ENCODE measurements at places on chromosomes 3 and 15.

DNA sequence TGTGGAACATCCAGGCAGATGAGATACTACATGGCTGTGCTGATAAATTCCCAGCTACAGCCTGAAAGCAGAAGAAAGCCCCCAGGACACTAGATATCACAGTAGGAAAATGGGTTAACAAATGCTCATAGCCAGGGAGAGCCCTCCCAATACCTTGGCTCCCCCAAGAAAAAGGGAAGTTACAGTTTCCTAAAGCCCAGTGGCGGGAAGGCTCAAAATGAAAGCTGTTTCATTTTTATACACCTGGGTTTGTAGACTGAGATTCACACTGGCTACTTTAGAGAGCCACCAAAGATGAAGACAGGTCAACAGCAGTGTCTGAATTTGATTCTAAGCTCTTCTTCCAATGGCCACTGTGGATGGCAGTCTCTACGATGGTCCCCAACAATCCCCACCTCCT is 55.0 kb upstream of the TOPAZ1 start:
- no peak for DNase-seq

DNA sequence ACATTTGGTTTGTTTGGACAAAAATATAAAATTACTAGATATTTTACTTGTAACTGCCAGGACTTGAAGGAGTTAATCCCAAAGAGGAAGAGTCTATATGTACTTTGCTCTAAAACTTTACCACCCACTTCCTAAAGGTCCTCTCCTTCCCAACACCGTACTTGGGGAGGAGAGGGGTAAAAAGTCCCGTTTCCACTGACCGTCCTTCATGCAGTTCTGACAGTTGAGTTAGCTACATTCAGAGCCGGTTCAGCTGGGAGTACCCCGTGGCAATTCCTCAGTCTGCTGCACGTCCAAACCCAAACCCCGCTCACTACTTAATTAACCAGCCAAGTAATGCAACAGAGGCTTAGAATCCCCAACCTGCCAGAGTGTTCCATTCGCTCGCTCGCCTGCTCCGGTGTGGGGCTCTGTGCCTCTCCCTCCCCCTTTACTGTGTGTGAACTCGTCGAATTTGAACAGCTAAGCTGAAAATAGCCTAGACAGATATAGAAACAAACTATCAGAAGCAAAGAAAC is 519.7 kb downstream of the FOXP1 start:
- no peak for DNase-seq

- DNase-seq: no peak
Measured at GRCh38 chr3:185766329-185767001, 58.4 kb downstream of the IGF2BP2 start.

- no peak for DNase-seq
Measured at GRCh38 chr3:98246142-98246541, 17.9 kb upstream of the OR5H6 start.

GRCh38 chr3:10142707-10143560 is 1.4 kb downstream of the VHL start:
- DNase-seq: no peak

DNA sequence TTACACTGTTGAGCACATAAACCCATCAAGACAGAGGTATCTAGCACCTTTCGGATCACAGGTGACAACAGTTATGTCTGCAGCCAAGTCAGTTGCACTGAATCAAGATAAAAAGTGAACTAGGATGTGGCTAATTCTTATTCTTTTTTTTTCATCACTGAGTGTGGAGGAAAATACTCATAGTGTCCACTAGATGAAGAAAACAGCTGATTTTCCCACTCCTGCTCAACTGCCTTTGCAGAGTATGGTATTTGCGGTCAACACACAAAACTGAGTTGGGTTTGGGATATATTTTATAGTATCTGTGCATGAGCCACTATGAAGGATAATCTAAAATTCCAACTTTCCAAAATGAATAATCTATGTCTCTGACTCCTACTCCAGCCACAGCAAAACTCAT is 32.5 kb downstream of the IL17RD start:
- no peak for DNase-seq

DNA sequence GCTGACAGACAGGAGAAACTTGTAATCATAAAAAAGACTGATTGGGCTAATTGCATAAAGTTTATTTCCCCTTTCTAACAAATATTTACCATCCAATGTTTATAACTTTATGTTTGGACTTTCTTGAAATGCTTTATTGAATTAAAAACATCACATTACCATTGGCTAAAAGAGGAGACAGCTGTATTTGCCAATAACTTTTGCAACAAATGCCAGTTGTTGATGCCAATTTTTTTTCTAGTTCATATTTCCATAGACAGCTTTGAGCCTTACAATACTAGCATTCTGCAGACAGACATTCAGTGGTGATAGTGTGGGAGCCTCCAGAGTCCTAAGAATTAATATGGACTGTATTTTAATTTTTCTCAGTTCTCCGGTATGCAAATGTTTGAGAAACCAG is 198.4 kb downstream of the ADAMTS17 start:
- DNase-seq: no peak

DNA sequence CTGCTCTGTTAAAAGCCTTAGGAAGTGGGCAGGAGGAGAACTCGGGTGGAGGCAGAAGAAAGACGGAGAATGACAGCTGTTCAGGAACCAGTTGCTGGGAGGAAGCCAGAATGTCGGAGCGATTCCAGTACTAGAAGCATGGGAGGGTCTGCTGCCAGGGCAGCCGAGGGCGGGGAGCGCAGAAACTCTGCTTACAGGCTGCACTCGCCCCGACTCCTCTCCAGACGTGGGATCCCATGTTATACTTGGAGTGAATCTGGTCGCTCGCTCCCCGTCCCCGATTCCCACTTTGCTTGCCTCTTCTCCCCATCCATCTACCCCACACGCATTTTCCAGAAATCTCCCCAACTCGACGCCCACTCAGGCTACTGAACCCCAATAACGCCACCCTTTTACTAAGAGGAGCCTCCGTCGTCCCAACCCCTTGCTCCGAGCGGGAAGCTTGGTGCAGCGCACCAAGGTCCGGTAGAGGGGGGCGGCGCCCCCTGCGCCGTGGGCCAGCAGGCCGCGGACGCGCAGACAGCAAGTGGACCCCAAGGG is 665 bp downstream of the GATM start:
- DNase-seq: peak; percentile 6

DNA sequence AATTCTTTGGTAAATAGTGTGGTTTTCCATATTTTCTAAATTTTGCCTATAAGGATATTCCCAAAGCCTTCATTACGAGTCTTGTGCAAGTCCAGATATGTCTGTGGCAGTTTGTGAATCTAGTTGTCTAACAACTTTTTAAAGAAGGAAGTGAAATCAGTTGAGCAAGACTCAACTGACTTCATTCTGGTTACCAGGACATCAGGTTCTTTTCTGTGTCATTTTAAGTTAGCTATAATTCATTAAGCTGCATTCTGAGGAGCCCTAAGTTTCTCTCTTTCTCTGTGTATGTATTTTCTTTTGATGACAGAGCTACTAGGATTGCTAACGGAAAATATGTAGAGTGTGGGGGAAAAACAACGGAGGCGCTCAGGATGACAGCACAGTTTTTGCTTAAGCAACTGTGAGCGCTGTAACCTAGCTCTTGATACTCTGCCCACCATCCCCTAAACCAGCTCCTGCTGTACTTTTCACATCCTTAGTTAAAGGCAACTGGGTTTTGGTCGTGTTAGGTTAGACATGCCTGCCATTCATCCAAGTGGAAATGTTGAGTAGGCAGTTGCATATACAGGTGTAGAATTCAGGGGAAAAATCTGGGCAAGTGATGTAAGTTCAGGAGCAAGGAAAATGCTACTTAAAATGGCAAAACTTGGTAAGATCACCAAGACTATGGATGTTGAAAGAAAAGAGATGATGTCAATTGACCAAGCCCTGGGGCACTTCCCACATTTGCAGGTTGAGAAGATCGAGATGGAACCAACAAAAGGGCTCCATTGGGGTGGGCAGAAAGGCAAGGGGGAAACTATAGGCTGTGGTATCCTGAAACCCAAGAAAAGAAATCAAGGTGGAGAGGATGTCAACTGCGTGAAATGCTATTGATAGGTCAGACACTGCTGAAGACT is 9.2 kb downstream of the MFSD1 start:
- DNase-seq: no peak

DNA sequence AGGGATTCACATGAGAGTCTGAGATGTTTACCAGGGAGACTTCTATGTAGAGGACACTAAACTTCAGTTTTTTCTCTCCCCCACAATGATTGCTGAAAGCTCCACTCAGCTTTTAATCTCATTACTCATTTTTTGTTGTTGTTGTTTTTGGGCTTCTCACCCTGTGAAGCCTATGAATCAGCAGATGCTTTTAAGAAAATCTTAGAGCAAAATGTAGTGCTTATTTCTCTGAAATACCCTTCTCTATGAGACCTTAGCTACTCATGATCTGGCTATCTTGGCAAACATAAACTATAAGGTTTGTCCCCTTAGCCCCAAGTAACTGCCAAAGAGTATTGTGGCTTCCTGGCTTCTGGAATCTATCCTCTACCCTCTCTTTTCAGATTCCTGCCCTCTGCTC is 537.3 kb downstream of the OCA2 start:
- no peak for DNase-seq

DNA sequence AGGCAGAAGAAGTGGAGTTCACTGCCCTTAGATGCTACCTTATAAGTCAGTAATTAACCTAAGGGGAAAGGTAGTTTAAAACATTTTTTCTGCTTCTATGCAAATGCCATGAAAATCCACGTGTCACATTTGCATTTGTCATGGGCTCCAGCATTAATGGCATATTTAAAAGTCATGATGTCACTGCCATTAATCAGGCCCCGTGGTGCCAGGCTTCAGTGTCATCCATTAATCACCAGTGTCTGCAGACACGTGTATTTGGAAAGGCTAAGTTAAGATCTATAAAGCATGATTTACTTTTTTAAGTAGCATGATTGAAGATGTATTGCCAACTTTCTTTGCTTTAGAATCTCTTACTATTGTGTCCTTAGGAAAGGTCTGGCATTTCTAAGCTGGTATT is 857.8 kb downstream of the TUSC7 start:
- no peak for DNase-seq

DNA sequence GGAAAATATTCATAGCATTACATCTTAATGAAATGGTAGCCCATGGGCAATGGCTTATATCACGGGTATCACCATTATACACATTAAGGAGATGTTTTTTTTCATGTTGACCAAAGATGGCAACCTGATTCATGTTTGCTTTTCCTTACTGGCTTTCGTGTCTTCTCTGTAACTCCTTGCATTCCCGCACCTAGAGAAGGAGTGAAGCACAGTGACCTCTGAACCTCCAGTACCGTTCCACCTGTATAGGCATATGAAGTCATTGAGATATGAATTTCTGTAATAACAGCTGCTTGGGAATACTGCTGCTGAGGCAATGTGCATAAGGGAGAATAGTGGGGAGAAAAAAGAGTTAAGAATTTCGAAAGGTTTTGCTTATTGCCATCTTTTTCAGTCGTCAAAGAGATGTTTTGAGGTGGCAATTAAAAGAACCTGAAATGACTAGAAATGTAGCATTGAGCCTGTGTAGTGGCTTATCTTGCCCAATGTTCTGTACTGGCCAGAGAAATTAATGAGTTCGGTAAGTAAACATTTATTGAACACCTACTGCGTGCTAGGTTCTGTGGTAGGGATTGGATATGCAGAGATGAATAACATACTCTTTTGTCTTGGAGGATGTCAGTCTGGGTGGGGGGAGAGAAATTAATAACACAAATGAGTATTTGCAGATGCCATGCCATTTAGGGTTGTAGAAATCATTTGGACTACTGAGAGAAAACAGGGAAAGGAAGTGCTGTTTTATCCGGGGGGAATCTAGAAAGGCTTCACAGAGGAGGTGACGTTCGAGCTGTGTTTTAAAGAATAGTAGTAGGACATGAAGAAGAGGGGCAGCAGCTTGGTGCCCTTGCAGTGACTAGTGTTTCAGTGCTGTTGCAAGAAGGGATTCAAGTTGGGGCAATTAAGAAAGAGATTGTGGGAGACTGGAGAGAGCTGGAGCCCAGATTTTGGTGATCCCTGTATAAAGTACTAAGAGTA is 2.5 kb downstream of the FEM1B start:
- no peak for DNase-seq

- DNase-seq: no peak
Measured at GRCh38 chr3:168952551-168952950, 711.0 kb downstream of the MECOM start.

DNA sequence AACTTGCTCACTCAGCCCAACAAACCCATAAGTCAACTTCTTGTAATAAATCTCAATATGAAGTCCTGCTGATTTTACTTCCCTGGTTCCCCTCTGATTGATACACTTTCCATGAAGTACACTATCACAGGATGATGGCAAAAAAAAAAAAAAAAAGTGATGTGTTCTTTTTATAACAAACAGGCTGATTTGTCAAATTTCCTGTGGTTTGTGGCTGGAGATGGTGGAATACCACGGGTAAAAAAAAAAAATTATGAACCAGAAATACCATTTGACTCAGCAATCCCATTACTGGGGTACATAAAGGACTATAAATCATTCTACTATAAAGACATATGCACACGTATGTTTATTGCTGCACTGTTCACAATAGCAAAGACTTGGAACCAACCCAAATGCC is 10.7 kb upstream of the SERPINI2 start:
- no peak for DNase-seq

DNA sequence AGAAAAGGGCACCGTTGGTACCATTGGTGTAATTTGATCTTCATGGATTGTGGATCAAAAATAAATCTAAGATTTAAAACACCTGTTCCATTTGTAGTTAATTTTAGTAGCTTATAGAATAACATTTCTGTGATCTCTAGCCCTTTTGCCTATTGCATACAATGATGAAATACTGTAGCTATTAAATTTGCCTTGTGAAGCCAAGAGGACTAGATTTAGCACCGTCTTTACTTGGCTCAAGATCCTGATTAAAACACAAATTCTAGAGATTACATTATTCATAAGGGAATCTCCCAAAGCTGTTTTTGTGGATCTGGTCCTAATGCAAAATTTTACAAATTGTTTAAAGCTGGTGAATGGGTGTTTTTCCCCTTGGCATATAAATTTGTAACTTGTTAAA is 8.2 kb downstream of the TBC1D23 start:
- no peak for DNase-seq

DNA sequence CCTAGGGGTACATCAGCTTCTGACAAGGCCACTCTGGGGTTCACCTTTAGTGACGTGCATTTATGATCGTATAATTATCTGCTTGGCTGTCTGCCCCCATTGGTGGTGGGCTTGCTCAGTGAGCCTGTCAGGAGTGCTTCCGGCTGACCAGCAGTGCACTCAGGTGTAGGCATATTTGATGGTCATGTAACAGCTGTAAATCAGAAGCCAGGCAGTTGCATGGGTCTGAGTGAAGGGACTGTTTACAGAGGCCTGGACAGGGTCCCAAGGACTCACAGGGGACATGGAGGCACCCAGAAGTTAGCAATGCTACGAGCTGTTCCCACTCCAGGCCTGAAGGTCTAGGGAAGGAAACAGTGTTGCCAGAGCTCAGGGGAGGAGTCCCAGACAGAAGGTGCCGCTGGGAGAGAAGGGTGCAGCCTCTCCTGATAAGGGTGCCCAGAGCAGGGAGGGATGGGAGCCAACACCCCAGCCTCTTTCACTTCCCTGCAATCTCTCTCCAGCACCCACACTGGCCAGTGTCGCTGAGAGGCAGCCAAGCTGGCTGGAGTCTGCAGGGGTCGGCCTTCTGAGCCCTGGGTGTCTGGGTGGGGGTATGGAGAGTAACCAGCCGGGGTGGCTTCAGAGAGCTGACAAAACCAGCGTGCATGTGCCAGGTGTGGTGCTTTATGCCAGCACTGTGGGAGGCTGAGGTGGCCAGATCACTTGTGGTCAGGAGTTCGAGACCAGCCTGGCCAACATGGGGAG is 61.3 kb upstream of the PRR23E start:
- no peak for DNase-seq

- peak; percentile 45 for DNase-seq
Measured at GRCh38 chr3:187968883-187969580, 184.9 kb upstream of the LPP start.

Data from HTR-8/SVneo (cell line).